T-helper 1 cell (primary cell): ENCODE measurements at places on chromosomes 6 and 20.

DNA sequence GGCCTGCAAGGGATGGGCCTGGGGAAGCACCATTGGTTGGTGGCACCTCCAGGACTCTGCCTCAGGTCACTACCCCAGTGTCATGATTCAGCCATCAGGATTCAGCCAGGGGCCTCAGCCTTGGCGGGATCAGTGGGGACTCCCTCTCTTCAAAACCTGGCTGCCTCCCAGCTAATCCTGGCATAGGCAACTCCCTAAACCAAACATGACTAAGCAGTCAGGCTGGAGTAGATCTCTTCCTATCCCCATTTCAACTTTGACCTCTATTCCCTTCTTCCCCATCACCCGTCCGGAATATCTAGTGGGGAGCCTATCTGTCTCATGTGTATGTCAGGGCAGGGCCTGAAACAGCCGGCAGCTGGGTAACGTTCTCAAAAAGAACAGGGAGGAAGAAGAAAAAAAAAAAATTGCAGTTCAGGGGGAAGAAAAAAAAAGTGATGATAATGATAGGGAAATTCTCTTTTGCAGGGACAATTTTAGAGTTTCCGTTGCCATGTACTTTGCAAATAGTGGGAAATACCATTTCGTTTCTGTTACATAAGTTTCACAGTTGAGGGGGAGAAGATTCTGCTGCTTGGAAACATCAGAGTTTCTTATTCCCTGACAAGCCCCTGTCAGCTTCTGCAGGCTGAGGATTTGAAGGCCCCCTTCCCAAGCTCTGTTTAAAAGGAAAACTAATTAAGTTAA is 4.1 kb upstream of the PREX1 start:
- no peak for DNase-seq

DNA sequence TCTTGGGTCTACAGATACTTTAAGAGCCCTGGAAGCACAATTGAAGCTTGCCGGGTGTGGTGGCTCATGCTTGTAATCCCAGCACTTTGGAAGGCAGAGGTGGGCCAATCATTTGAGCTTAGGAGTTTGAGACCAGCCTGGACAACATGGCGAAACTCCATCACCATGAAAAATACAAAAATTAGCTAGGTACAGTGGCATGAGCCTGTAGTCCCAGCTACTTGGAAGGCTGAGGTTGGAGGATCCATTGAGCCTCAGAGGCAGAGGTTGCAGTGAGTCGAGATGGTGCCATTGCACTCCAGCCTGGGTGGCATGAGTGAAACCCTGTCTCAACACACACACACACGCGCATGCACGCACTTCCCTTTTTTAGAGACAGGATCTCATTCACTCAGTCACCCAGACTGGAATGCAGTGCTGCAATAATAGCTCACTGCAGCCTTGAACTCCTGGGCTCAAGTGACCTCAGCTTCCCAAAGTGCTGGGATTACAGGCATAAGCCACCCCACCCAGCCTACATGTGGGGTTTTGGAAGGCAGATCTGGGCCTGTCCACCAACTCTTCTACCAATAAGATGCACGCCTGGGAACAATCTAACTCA is 182.5 kb upstream of the JARID2 start:
- DNase-seq, result no peak

- no peak for DNase-seq
Measured at GRCh38 chr20:3227506-3227905, 11.5 kb downstream of the SLC4A11 start.

- no peak for DNase-seq
Measured at GRCh38 chr6:170022827-170023619, 267.9 kb downstream of the DLL1 start.

GRCh38 chr6:79818471-79818870 is 128.9 kb downstream of the ELOVL4 start:
- DNase-seq, result no peak

- DNase-seq, result no peak
Measured at GRCh38 chr20:51118216-51118615, 95.3 kb upstream of the KCNG1 start.

DNA sequence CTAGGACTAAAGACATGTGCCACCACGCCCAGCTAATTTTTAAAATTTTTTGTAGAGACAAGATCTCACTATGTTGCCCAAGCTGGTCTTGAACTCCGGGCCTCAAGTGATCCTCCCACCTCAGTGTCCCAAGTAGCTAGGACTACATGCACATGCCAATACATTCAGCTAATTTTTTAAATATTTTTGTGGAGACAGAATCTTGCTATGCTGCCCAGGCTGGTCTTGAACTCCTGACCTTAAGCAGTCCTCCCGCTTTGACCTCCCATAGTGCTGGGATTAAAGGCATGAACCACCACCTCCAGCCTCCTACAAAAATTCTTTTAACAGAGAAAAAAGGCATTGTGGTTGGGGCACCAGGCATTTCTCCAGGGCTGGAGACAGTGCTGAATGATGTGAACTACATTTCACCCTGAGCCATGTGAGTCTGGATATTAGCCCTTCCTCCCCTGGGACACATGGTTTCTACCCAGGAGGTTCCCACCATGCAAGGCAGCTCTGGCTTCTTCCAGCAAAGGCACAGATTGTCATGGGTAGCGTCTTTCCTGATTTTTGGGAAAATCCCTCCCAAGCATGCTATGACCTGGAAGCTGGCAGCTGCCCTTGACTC is 36.3 kb upstream of the CMTR1 start:
- no peak for DNase-seq
